Esophagus squamous epithelium (tissue), 5 donors: ENCODE measurements at places on chromosomes 13 and 19.

- no peak for DNase-seq
Measured at GRCh38 chr13:113351514-113352026, 12.4 kb downstream of the GRTP1 start.

- DNase-seq = no peak
Measured at GRCh38 chr19:4447327-4448146, 10.1 kb downstream of the UBXN6 start.

- DNase-seq = no peak
Measured at GRCh38 chr13:61778531-61778930, 362.9 kb upstream of the PCDH20 start.

DNA sequence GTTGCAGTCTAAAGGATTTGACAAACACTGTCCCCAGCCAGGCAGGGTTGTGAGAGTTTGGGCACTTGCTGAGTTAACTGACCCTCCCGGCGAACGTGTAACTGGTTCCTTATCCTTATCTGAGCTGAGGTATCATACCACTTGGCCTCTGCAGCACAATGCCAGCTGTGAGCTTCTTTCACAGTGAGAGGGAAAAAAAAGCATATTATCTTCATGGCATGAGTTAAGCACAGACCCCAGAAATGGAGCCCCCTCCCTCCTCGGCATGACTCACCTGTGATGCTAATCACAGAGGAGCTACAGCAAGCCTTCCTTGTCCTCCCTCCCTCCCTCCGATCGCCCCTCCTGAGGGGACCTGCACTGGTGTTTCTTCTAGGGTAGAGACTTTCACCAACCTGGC, 60.5 kb downstream of the EFNB2 start:
- no peak for DNase-seq

DNA sequence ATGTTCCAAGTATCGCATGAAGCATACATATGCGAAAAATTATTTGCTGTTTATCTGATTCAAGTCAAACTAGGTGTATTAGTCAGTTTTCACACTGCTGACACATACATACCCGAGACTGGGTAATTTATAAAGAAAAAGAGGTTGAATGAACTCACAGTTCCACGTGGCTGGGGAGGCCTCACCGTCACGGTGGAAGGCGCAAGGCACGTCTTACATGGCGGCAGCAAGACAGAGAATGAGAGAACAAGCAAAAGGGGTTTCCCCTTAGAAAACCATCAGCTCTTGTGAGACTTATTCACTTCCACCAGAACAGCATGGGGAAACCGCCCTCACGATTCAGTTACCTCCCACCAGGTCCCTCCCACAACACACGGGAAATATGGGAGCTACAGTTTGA, 13.0 kb upstream of the PROZ start:
- no peak for DNase-seq

DNA sequence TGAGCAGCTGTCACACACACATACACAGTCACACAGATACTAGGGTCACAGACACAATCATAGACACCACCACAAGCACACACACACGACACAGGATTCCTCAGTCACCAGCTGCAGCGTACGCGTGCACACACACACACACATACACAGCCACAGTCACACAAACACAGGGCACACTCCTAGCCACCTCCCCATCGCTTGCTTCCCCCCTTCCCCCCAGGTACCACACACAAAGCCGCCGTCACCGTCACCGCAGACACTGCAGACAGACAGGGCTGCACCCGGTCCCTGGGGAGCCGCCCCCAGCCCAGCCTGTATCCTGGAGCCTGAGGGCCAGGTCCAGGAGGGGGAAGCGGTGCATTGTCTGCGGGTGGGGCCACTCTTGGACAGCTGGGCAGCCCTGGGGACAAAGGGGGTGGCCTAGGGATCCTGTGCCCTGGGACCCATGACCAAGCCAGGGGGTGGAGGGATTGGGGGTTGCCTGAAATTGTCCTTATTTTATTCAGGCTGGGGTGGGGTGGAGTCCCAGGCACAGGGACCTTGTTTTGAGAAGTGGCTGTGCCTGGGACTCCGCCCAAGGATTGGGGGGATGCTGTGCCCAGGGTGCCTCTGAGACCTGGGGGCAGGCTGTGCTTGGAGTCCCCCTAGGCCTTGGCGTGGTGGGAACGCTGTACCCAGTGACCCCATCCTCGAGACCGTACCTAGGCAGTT, 957 bp downstream of the NUMBL start:
- no peak for DNase-seq

DNA sequence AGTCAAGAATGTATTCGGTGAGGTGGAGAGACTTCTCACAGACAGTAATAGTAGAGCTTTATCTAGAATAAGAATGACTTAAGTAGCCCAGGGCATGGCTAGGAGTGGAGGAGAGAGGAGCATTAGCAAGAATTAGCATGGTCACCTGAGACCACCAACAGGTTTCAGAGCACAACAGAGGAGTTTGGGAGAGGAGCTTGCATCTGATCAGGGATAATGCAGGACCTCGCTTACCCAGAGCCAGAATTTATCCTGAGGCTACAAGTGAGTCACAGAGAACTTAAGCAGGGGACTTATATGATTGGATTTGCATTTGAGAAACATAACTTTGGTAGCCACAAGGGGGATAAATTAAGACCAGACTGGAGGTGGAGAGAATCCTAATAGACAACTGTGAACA, 102.1 kb upstream of the FNDC3A start:
- DNase-seq = no peak

DNA sequence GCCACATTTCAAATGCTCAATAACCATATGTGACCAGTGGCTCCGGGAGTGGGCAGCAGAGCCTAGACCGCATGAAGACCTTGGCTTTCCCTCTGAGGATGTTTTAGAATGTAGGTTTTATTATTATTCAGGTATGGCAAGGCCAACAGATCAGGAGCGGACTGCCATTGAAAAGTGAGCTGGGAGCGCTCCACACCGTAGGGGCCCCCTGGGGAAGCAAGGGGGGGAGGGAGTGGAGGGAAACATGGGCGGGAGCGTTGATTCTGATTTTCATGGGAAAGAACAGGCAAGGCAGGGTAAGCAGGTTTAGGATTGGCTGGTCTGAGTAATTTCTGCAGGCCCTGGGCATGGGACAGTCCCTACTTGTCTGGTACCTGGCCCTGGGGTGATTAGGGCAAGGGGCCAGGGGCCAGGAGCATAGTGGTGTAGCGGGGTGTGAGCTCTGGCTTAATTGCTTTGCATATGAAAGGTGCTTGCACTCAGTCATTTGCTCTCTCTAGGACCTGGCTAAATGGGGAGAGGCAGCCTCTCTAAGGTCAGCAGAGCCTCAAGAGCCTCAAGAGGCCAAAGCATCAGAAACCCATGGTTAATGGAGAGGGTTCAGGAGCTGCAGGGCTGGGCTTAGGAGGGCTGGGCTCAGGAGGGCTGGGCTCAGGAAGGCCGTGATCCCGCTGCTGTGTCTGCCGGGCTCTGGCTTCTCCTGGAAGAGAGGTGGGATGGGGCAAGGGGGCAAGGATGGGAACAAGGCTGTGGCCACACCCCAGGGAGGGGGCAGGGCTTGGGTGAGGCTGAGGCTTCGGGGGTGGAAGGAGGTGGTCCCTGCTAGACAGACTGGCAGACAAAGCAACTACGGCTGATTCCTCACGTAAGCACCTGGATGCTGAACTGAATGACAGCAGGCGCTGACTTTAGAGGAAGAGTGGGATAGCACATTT, 82.0 kb upstream of the WASF3 start:
- no peak for DNase-seq

GRCh38 chr13:113759525-113760137, 605 bp downstream of the TMEM255B start:
- DNase-seq = no peak

DNA sequence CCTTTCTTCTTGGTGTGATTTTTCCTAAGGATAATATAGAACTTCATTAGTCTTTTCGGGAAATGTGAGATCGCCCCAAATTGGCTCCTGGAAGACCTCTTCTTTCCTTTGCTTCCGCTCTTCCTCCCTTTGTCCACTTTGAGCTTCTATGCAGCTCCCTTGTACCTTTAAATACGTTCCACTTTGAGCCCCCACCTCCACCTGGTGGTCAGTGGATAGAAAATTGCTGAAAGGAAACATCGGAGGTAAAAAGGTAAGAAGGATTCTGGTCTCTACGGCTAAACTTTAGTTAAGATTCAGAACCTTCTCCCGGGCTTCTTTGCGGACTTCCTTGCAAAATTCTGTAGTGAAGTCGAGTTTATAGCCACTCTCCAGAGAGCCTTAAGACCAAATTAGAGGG, 55.0 kb upstream of the TM9SF2 start:
- no peak for DNase-seq

DNA sequence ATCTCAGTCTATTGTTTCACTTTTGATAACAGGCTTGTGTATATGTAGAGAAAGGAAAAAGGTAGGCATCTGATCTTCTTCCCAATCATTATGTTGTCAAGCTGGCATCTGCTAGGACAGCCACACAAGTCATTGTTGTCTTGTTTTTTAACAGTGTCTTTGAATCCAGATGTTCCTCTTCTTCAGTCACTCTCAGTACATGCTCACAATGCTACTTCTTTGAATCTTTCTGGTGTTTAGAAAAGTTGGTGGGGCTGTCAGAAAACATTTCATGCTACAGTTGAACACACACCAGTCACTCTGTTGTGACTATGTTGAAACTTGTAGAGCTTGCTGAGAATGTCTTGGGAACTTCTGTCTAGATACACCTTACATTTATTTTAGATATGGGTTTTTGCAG, 1231.4 kb upstream of the MIR17HG start:
- no peak for DNase-seq

- DNase-seq = no peak
Measured at GRCh38 chr13:81116461-81117282, 775.7 kb upstream of the SPRY2 start.

- DNase-seq = no peak
Measured at GRCh38 chr13:26590951-26591350, 33.5 kb downstream of the WASF3 start.

GRCh38 chr13:110450016-110450900, 111.3 kb downstream of the RAB20 start:
- no peak for DNase-seq

GRCh38 chr19:38024992-38025908, 118.2 kb downstream of the SIPA1L3 start:
- DNase-seq = no peak

DNA sequence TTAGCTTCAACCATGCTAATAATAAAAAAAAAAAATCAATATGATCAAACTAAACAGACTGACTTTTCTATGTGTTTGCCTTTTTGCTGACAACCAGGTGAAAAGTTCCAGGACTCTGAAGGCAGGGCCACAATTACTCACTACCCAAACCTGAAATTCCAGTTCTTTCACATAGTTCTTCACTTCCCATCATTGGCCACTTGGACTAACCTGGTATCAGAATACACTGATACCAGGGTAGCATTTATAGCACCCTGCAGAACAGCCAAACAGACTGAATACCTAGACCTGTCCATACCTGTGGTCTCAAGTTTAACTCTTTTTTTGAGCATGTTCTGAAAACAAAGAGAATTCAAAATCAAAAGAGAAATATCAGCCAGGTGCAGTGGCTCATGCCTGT, 25.1 kb downstream of the ELF1 start:
- no peak for DNase-seq

DNA sequence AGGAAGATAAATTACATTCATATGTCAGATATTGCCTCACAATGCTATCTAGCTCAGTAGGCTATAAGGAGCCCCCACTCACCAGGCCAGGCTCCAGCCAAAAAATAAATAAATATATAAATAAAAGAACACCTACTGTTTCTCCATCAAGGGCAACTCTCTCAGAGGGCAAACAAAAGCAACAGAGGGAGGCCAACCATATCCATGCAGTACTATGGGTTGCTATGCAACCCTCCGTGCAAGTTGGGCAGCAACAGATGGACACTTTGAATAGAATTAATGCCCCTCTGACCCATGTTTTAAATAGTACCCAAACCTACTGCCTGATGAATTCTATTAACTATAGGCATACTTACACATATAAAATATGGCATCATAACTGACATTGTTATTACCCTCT, 279.8 kb upstream of the EDNRB start:
- no peak for DNase-seq

DNA sequence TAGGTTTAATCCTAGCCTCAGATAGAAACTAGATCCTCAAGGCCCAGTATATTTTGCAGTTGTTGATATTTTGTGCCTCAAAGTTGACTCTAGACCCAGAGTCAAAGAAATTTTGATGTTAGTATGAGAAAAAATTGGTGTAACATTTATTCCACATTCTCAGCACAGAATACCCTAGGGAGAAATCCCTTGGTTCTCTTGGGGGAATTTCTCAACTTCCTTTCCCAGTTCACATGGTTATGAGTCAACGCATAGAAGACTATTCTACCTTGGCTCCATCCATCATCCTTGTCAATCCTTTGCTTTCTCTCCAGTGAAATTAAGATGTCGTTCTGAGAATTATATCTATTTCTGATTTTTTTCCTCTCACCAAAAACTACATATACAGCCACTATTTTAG, 145.3 kb downstream of the POSTN start:
- DNase-seq = no peak

GRCh38 chr13:73532987-73533510, 474.2 kb downstream of the KLF5 start:
- DNase-seq = no peak
